Hippocampal formation (tissue), 2 donors: ENCODE measurements at places on chromosomes 6 and 20.

DNA sequence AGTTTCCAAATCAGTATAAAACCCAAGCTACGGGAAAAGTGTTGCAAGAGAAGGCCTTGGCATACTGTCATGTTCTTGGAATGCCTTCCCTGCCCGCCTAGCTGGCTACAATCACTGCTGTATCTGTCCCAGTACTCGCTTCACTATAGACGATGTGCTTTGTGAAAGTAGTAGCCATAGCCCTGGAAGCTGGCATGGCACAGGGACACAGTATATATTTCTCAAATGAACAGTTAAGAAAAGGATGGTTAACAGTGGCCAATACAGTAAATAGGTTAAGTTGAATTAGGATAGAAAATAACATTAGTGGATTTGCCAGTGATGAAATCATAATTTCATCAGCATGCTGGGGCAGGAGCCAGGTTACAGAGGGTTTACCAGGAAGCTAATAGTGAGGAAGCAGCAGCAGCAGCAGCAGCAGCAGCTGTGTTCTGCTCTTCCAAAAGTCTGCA lies 499.3 kb downstream of the CDKAL1 start:
- DNase-seq = no peak

- no peak for DNase-seq
Observed at GRCh38 chr6:2551705-2552104, 199.0 kb downstream of the MYLK4 start.

DNA sequence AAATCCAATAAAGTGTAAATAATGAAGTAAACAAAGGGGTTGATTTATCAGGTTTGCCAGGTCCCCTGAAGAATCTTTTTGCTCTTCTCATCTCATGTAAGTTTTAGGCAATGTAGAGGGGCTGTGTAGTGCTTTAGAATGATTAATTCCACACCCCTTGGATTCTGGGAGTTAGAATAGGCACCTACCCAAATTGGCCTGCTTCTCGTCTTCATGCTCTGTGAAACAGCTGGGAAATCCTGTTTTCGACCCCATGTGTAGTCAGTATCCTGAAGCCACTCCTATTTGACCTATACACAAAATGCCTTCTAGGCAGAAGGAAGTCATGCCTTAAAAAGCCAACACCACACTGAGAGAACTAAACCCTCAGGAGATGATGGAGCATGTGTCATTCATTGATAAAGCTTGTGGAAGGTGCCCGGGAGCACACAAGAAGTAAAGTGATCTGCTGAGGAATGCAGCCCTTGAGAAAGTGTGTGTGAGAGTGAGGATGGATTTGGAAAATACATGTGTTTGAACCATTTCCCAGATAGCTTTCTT lies 170.9 kb downstream of the KLHL32 start:
- DNase-seq = no peak

GRCh38 chr6:25698631-25699030 lies 46.6 kb downstream of the SCGN start:
- DNase-seq = no peak

GRCh38 chr6:115765966-115766365 lies 294.7 kb downstream of the FRK start:
- DNase-seq = no peak

- DNase-seq = no peak
Observed at GRCh38 chr6:21586740-21587178, 6.8 kb upstream of the SOX4 start.

DNA sequence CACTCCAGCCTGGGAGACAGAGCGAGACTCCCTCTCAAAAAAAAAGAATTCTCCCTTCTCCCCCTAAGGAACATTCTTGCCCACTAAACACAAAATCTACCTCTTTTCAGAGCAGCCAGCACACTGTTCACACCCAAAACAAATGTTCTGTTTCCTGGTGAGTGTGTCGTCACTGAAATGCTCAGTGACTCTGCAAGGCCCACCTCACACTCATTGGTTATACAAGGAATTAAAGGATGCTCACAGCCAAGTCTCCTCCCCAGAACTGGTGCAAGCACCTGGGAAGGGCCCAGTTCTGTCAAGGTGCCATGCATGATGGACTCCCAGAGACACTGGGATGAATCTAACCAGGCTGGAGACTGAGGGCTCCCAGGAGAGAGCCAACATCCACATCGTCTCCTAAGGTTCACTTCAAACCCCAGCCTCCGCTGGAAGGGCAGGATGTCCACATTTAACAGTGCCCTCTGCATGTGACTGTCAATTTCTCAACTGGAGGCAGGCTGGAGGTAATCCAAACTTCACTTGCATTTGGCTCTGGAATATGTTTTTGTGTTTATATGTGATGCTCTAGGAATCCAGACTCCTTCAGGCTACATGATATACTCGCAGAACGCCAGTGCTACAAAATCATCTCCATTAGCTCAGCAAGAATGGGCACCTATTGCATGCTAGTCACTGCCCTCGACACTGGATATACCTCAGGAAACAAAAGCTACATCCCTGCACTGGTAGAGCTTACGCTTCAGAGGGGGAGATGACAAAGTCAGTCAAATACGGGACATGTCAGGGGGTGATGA lies 7.1 kb downstream of the RRBP1 start:
- DNase-seq = no peak
